Esophagus (tissue), 2 donors: ENCODE measurements at places on chromosomes 4 and X. TPM values are rescaled to one million over a fixed set of nuclear protein-coding genes. Genes with fewer than 3 reads are reported as not detected.

Gene MID2
- polyA plus RNA-seq = 7.9 TPM

Gene IL2RG
- 9.2 TPM for polyA plus RNA-seq

Gene NAA11
- not detected for polyA plus RNA-seq

Gene MTHFD2L
- 6.2 TPM for polyA plus RNA-seq

Gene ARHGEF9
- polyA plus RNA-seq = 5.0 TPM

Gene DCLK2
- polyA plus RNA-seq = 0.75 TPM

Gene SPANXA2
- polyA plus RNA-seq = not detected

Gene FAM200B
- 25.7 TPM for polyA plus RNA-seq

Gene NIPAL1
- 20.2 TPM for polyA plus RNA-seq

Gene MBNL3
- polyA plus RNA-seq = 3.4 TPM

Gene GABRE
- polyA plus RNA-seq = 26.3 TPM

Gene CXCL9
- polyA plus RNA-seq = 0.22 TPM

Gene TLR8
- 0.08 TPM for polyA plus RNA-seq

Gene PLK4
- polyA plus RNA-seq = 6.1 TPM

Gene C4orf54
- polyA plus RNA-seq = 0.04 TPM

Gene RAB41
- not detected for polyA plus RNA-seq

Gene CXCL5
- polyA plus RNA-seq = 0.14 TPM

Gene DCAF8L2
- not detected for polyA plus RNA-seq

Gene CCNG2
- 134 TPM for polyA plus RNA-seq

Gene MAGEA2B
- not detected for polyA plus RNA-seq

Gene CLNK
- not detected for polyA plus RNA-seq

Gene CCKAR
- polyA plus RNA-seq = not detected

Gene ARMCX5
- polyA plus RNA-seq = 3.3 TPM

Gene CORIN
- 0.09 TPM for polyA plus RNA-seq

Gene DGKK
- not detected for polyA plus RNA-seq

Gene CCDC149
- 2.4 TPM for polyA plus RNA-seq

Gene SFRP2
- 5.0 TPM for polyA plus RNA-seq

Gene SLC9B1
- polyA plus RNA-seq = 0.18 TPM

Gene GAGE12E
- not detected for polyA plus RNA-seq

Gene UNC5C
- 0.04 TPM for polyA plus RNA-seq

Gene RHOXF2B
- not detected for polyA plus RNA-seq

Gene CRLF2
- polyA plus RNA-seq = not detected

Gene TMEM156
- polyA plus RNA-seq = 0.25 TPM

Gene CENPVL3
- not detected for polyA plus RNA-seq

Gene WDR19
- 12.4 TPM for polyA plus RNA-seq

Gene SPINK2
- polyA plus RNA-seq = 0.41 TPM

Gene GK2
- polyA plus RNA-seq = not detected

Gene CCSER1
- 0.35 TPM for polyA plus RNA-seq

Gene PWWP3B
- not detected for polyA plus RNA-seq

Gene DCAF12L2
- polyA plus RNA-seq = 0.16 TPM

Gene F11
- not detected for polyA plus RNA-seq

Gene GAGE12J
- not detected for polyA plus RNA-seq

Gene IL15
- polyA plus RNA-seq = 2.8 TPM

Gene NDNF
- 0.29 TPM for polyA plus RNA-seq

Gene SPANXN4
- not detected for polyA plus RNA-seq

Gene EREG
- 4.9 TPM for polyA plus RNA-seq

Gene ZCCHC18
- 0.71 TPM for polyA plus RNA-seq

Gene SCML2
- 1.0 TPM for polyA plus RNA-seq

Gene PSAPL1
- 0.39 TPM for polyA plus RNA-seq

Gene BMX
- 0.33 TPM for polyA plus RNA-seq
